ENCODE measurements at places on chromosomes 2 and 18. TPM values are rescaled to one million over a fixed set of nuclear protein-coding genes. Genes with fewer than 3 reads are reported as not detected.

The CD28 gene
- not detected for polyA plus RNA-seq

The ZBTB7C gene
- not detected for polyA plus RNA-seq

The DYSF gene
- 53.5 TPM for polyA plus RNA-seq

The PROKR1 gene
- polyA plus RNA-seq = not detected

DNA sequence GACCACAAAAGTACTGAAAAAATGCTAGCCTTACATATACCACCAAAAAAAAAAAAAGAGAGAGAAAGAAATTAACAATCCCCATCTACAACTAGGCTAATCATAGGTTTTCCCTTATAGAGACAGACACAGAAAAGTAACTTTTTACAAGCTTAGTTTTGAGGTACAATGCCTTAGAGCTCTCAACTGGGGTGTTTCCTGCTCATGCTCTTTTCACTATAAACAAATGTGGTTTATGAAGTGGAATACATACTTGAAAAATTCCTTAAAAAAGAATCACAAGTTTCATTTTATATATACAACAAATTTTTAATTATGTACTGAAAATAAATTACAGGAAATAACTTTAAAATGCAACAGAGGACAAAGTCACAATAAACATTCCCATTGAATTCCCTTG is 82.5 kb downstream of the ATL2 start:
- DNase-seq = no peak

DNA sequence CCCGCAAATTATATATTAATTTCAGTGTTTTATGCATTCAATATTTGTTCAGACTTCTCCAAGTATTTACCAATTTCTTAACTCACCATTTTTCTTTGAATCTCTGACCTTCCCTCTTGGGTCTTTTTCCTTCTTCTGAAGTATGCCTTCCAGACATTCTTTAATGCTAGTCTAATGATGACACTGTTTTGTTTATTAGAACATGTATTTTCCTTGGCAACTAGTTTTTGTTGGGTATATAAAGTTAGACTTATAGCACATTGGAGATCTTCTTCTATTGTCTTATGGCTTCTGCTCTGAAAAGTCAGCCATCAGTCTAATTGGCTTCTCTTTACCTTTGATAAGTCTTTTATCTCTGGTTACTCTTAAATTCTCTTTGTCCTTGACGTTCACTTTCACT is 423.2 kb upstream of the NRP2 start:
- DNase-seq = no peak

DNA sequence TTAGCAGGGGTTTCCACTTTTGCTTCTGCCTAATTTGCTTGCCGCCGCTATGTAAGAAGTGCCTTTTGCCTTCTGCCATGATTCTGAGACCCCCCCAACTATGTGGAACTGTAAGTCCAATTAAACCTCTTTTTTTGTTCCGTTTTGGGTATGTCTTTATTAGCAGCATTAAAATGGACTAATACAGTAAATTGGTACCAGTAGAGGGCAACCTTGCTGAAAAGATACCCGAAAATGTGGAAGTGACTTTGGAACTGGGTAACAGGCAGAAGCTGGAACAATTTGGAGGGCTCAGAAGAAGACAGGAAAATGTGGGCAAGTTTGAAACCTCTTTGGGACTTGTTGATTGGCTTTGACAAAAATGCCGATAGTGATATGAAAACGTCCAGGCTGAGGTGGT is 216.1 kb upstream of the FSIP2 start:
- no peak for DNase-seq

DNA sequence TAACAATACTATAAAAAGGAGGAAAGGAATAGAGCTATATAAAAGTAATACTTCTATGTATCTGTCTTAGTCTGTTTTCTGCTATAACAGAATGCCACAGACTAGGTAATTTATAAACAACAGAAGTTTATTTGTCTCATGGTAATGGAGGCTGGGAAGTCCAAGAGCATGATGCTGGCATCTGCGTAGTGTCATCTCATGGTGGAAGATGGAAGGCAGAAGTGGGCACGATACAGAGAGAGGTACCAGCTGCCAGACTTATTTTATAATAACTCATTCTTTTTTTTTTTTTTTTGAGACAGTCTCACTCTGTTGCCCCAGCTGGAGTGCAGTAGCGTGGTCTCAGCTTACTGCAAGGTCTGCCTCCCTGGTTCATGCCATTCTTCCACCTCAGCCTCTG is 4.3 kb downstream of the DHX57 start:
- DNase-seq = no peak

GRCh38 chr2:165864296-165864695 is 70.2 kb upstream of the GALNT3 start:
- no peak for DNase-seq

- DNase-seq = no peak
Observed at GRCh38 chr2:120556911-120557310, 178.8 kb upstream of the GLI2 start.

GRCh38 chr2:219569635-219570034 is 1.7 kb downstream of the OBSL1 start:
- no peak for DNase-seq

DNA sequence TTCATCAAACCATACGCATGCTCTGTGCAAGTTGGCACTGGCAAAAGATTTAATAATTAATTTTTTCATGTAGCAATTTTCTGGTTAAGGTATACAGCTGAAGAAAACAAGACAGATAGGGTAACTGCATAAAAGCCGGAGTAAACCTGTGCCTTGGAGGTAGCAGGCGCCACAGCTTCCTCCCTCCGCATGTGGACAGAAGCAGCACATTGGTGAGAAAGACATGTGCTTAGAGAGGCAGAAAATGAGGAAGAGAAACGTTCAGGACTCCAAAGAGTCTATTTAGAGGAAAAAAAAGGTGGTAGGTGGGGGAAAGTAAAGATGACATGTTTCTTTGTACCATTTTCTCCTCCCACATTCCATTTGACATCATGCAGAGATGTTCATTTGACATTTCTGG is 9.3 kb downstream of the ST6GAL2 start:
- DNase-seq = no peak

DNA sequence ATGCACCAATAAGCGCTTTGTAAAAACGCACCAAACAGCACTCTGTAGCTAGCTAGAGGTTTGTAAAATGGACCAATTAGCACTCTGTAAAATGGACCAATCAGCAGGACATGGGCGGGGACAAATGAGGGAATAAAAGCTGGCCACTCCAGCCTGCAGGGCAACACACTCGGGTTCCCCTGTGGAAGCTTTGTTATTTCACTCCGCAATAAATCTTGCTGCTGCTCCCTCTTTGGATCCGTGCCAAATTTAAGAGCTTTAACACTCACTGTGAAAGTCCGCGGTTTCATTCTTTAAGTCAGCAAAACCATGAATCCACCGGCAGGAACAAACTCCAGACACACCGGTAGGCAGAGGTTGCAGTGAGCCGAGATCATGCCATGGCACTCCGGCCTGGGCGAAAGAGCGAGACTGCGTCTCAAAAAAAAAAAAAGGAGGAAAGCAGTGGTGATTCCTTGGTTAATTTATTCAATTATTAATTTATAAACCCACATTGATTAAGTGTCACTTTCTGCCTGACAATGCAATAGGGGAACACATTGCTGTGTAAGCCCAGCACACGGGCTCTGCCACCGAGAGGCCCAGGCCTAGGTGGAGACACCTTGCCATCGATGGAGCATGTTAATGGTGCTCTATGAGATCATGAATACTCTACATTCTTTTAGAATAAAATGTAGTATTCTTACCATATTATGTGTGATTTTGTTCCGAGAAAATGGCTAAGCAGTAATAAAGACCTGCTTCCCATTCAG is 687.6 kb upstream of the HS6ST1 start:
- no peak for DNase-seq

- no peak for DNase-seq
Observed at GRCh38 chr2:109346601-109347228, 217.7 kb downstream of the SH3RF3 start.

GRCh38 chr2:67948506-67948905 is 114.3 kb downstream of the C1D start:
- DNase-seq = no peak

GRCh38 chr2:168025487-168026202 is 221.8 kb downstream of the STK39 start:
- DNase-seq = no peak

DNA sequence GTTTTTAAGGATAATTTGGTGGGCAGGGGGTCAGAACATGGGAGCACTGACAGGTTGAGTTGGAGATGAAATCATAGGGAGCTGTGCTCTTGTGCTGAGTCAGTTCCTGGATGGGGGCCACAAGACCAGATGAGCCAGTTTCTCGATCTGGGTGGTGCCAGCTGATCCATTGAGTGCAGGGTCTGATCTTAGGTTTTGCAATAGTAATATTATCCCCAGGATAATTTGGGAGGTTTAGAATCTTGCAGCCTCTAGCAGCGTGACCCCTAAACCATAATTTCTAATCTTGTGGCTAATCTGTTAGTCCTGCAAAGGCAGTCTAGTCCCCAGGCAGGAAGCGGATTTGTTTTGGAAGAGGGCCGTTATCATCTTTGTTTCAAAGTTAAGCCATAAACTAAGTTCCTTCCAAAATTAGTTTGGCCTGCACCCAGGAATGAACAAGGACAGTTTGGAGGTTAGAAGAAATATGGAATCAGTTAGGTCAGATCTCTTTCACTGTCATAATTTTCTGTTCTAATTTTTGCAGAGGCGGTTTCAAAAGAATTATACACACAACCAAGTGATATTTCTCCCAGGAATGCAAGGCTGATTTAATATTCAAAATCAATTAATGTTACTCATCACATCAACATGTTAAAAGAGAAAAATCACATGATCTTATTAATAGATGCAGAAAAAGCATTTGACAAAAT is 23.0 kb downstream of the DBI start:
- no peak for DNase-seq

DNA sequence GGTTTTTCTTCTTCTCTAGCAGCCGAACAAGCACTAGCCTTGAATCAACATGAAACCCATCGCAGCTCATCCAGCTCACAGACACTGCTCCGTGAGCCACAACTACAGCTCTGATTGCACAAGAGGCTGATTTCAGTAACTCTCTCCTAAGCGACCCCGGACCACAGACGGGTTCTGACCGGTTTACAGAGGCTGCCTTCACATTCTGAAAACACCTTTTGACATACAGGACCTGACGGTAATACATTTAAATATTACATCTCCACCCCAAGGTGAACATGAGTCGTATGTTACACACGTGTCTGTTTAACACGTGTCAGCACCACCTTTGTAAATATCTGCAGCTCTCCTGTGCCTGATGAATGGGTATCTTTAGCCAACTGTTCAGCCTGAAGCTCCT is 120.7 kb downstream of the TMEM18 start:
- no peak for DNase-seq

- no peak for DNase-seq
Observed at GRCh38 chr2:66366619-66367018, 68.3 kb upstream of the MEIS1 start.

DNA sequence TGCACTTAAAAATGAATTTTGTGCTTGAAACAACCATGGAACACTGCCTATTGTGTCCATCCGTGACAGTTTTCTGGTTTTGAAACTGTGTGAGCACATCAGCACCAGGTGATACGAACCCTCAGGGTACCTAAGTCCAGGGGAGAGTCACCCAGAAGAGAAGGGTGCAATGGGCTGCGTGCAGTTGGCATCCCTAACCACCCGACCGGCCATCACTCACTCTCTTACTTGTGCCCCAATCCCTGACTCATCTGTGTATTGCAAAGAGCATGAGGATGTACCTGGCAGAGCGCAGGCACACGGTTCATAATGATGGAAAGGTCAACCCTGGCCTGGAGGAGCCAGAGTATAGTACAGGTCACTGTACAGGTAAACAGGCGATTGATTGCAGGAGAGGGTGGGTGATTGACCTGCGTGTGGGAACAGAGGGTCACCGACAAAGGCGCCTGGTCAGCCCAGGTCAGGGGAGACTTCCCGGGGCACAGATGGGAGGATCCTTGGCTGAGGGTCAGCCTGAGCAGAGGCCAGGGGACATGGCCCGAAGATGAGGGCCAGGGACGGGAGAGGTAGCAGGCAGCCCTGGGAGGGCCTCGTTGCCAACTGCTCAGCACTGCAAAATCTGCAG is 160.3 kb downstream of the SEPTIN10 start:
- no peak for DNase-seq

- no peak for DNase-seq
Observed at GRCh38 chr2:57614988-57615387, 431.6 kb upstream of the VRK2 start.
